ENCODE measurements at places on chromosomes 16 and 17.
A peak's percentile ranks its signal among the peaks of the same experiment; 100 is the strongest.

GRCh38 chr17:81342269-81343070 is 47.4 kb upstream of the SLC38A10 start:
- no peak for ATAC-seq

GRCh38 chr16:21236831-21237230 is 3.3 kb downstream of the ANKS4B start:
- no peak for ATAC-seq

GRCh38 chr17:34370376-34370996 is 7.5 kb upstream of the CCL1 start:
- ATAC-seq = no peak

DNA sequence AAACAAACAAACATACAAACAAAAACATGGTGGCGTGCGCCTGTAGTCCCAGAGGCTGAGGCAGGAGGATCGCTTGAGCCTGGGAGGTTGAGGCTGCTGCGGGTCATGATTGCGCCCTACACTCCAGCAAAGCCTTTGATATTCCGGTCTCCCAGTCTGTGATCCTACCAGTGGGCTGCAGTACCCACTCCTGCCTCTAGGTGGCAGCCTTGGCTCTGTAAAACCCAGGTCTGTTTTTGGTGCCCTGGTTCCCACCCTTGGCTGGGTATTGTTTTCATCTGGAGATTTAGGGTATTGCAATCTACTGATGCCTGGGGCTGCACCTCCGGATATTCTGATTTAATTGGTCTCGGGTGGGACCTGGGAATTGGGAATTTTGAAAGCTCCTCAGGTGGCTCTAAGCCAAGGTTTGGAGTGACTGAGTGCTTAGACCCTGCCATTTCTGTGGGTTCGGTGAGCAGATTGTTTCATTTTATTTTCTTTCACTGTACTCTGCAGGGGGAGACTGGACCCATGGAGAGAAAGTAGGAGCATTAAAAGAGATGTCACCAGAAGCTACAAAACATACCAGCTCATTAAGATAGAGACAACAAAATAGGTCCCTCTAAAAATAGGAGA is 40.5 kb downstream of the MYH3 start:
- ATAC-seq = peak; percentile 70

GRCh38 chr16:3651461-3652372 is 2.8 kb upstream of the DNASE1 start:
- no peak for ATAC-seq
